ENCODE measurements at places on chromosomes 16 and 17. TPM values are rescaled to one million over a fixed set of nuclear protein-coding genes. Genes with fewer than 3 reads are reported as not detected.
A peak's percentile ranks its signal among the peaks of the same experiment; 100 is the strongest.

- no peak overlapping the region for H3K27ac ChIP-seq
- H3K4me1 ChIP-seq, result no peaks in the 10 kb centered on the region
- no peak for DNase-seq
- H3K4me3 ChIP-seq, result no peak overlapping the region
Observed at GRCh38 chr16:64290461-64290860, 831.4 kb downstream of the CDH11 start.

GRCh38 chr17:12107905-12108304, 87.2 kb downstream of the MAP2K4 start:
- peaks cover 6% of the 10 kb centered on the region for H3K36me3 ChIP-seq
- H3K4me3 ChIP-seq, result no peak overlapping the region
- no peaks in the 10 kb centered on the region for H3K4me1 ChIP-seq
- DNase-seq, result no peak
- H3K27me3 ChIP-seq, result no peaks in the 10 kb centered on the region
- no peak overlapping the region for H3K27ac ChIP-seq

Gene RNF222
- 0.15 TPM for total RNA-seq

DNA sequence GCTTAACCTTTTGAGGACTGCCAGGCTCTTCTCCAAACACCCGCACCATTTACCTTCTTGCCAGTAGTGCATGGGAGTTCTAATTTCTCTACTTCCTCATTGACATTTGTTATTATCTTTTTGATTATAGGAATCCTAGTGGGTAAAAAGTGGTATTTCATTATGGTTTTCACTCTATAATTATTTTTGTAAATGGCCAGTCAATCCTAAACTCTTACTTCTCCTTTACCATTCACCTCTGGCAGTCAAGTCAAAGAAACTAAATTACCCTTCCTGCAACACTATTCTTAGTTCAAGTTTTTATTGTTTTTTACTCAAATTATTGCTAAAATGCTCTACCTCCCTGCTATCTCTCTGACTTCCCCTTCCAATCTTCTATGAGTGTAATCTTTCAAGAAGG, 29.8 kb upstream of the ANKFY1 start:
- H3K27ac ChIP-seq, result no peak overlapping the region
- no peaks in the 10 kb centered on the region for H3K4me1 ChIP-seq
- H3K27me3 ChIP-seq, result no peaks in the 10 kb centered on the region
- DNase-seq, result no peak
- no peaks in the 10 kb centered on the region for H3K36me3 ChIP-seq

- DNase-seq, result no peak
- no peaks in the 10 kb centered on the region for H3K36me3 ChIP-seq
- no peaks in the 10 kb centered on the region for H3K27me3 ChIP-seq
- no peak overlapping the region for H3K27ac ChIP-seq
Observed at GRCh38 chr16:49531931-49532840, 158.6 kb downstream of the C16orf78 start.

Gene GP1BA
- total RNA-seq, result not detected

DNA sequence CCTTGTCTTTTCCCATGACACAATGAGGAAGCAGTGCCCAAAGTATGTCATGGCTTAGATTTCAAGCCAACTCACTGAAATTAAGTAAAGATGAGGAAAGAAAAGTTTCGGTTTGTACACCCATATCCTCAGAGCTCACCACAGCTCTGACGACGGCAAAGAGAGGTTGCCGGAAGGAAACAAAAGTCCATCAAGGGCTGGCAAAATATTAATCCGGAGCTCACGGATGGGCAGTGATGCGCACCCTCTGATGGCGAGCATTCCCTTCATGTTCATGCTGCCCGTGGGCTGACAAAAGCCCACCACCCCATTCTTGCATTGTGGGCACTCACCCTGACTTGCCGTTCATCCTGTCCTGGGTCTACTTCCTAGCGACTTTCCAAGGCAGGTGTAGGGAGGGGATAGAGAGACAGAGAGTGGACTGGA, 103.1 kb downstream of the SOX9 start:
- H3K36me3 ChIP-seq, result no peaks in the 10 kb centered on the region
- DNase-seq, result no peak
- no peaks in the 10 kb centered on the region for H3K4me1 ChIP-seq
- H3K27me3 ChIP-seq, result no peaks in the 10 kb centered on the region

Gene ADAM11
- total RNA-seq, result 0.90 TPM

Gene EFNB3
- 0.09 TPM for total RNA-seq

GRCh38 chr16:25199457-25199856, 17.3 kb upstream of the AQP8 start:
- no peak overlapping the region for H3K4me3 ChIP-seq
- H3K27me3 ChIP-seq, result no peaks in the 10 kb centered on the region
- H3K4me1 ChIP-seq, result no peaks in the 10 kb centered on the region
- H3K36me3 ChIP-seq, result no peaks in the 10 kb centered on the region

Gene MILR1
- 0.55 TPM for total RNA-seq

Gene SULT1A2
- 0.25 TPM for total RNA-seq

DNA sequence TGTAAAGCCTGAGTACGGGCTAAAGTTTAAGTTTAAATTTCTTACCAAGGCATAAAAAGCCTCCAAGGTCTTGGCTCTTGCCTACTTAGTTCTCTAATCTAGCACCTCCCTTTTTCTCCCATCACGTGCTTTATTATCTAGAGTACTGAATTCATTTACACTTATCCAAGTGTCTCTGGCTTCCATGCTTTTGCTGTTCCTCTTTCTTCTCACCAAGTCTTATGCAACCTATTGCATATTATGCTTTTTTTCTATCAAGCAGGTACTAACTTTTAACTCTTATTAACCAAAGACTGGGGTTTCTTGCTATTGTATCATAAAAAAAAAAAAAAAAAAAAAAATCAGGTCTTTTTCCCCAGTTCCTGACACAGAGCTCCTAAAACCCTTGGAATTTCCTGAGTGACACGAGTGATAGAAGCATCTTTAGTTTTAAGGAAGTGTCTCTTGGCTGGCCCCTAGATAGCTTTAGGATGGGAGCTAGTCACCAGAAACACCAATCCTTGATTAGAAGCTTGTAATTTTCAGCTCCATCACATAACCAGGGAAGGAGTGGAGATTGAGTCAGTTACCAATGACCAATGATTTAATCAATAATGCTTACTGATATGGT, 44.9 kb downstream of the SSH2 start:
- H3K36me3 ChIP-seq, result no peaks in the 10 kb centered on the region
- peaks cover 11% of the 10 kb centered on the region for H3K4me1 ChIP-seq
- H3K27ac ChIP-seq, result no peak overlapping the region

- peaks cover 8% of the 10 kb centered on the region for H3K36me3 ChIP-seq
- no peaks in the 10 kb centered on the region for H3K27me3 ChIP-seq
Observed at GRCh38 chr17:77437017-77437416, 296.2 kb downstream of the SEC14L1 start.

Gene KRTAP4-6
- not detected for total RNA-seq

Gene ABCC12
- total RNA-seq, result not detected

DNA sequence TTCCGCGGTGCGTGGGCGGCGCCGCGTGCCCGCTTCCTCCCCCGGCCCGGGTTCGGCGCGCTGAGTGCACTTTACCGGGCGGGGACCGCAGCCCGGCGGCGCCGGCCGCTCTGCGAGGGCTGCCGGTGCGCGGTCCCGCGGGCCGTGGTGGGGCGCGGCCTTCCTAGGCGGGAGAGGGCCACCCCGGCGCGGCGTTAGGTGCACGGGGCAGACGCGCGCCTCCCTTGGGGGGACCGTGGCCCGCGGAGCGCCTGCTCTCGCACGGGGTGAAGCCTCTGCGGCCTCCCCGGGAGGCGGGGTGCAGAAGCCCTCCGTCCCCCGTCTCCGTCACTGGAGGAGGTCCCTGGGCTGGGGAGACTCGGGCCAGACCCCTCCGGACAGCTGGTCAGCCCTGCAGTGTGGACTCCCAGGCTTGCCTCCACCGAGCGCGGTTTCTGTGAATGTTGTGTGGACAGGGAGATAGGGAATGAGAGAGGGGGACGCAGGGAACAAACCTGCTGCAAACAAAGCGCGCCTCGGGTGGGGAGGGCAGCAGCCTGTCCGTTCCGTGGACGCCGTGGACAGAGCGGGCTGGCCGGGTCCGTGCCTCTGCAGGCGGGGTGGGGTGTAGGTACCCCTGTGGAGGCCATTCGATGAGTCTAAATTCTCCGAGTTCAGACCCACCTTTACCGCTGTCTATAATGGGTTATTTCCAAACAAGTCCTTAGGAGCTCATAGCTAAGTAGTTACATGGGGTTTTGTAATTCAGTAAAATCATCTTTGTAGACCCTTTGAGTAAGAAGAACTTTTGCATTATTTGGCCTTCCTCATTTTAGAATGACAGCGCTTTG, 721 bp downstream of the TBCD start:
- H3K27ac ChIP-seq, result peak overlapping the region; percentile 55
- DNase-seq, result no peak
- H3K4me1 ChIP-seq, result peaks cover 24% of the 10 kb centered on the region
- H3K27me3 ChIP-seq, result no peaks in the 10 kb centered on the region

DNA sequence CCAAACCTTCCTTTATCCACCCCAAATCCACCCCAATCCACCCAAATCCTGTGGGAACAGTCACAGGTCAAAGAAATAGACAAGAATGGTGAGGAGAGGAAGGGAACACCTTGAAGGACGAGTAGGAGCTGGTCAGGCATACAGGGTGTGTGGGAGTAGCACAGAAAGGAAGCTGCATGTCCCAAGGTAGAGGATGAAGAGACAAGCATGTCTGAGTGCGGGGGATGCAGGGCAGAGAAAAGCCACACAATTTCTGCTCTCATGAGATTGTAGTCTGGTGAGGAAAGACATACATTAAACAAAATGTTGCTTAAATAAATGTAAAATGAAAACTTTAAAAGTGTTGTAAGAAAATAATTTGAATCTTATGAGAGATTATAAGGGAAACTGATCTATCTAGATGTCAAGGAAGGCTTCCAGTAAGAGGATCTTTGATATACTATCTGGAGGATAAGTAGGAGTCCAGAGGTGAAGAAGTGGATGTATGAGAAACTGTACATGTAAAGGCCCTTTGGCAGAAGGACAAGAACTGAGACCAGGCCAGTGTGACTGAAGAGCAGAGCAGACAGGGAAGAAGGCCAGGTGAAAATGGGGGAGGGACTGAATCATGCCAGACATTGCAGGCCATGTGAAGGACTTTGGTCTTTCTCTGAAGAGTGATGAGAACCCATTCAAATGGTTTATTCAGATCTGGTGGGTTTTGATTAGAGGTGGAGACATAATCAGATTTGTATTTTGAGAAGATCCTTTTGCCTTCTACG, 18.6 kb downstream of the TMEM98 start:
- H3K4me1 ChIP-seq, result no peaks in the 10 kb centered on the region
- H3K27ac ChIP-seq, result no peak overlapping the region
- no peaks in the 10 kb centered on the region for H3K36me3 ChIP-seq
- DNase-seq, result no peak
- no peaks in the 10 kb centered on the region for H3K27me3 ChIP-seq
- H3K4me3 ChIP-seq, result no peak overlapping the region

GRCh38 chr17:45755050-45755449, 29.1 kb upstream of the CRHR1 start:
- no peak for DNase-seq
- no peak overlapping the region for H3K4me3 ChIP-seq
- H3K27me3 ChIP-seq, result no peaks in the 10 kb centered on the region
- H3K36me3 ChIP-seq, result no peaks in the 10 kb centered on the region
- H3K27ac ChIP-seq, result no peak overlapping the region

- no peak overlapping the region for H3K4me3 ChIP-seq
- H3K4me1 ChIP-seq, result no peaks in the 10 kb centered on the region
Observed at GRCh38 chr17:19656336-19656735, 7.8 kb downstream of the ALDH3A2 start.

DNA sequence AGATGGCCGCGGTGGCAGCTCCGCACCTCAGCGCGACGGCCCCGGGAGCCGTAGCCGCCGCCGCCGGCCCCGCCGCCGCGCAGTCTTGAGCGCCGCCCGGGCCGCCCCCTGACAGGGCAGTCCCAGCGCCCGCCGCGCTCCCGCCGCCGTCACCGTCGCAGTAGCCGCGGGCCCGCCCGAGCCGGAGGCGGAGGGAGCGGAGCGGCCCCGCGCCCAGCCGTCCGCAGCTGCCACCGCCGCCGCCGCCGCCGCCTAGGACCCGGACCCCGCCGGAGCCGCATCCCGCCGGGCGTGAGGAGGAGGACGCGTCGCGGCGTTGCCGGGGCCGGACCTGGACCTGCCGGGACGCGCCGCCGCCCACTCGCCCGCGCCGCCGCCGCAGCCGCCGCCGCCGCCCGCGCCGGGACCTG, 218 bp downstream of the TNRC6C start:
- peaks cover 49% of the 10 kb centered on the region for H3K4me1 ChIP-seq
- no peak overlapping the region for H3K27ac ChIP-seq
- no peaks in the 10 kb centered on the region for H3K27me3 ChIP-seq
- no peak for DNase-seq
- no peaks in the 10 kb centered on the region for H3K36me3 ChIP-seq

- peak overlapping the region; percentile 23 for H3K4me3 ChIP-seq
- no peaks in the 10 kb centered on the region for H3K36me3 ChIP-seq
- peaks cover 14% of the 10 kb centered on the region for H3K4me1 ChIP-seq
- no peaks in the 10 kb centered on the region for H3K27me3 ChIP-seq
- H3K27ac ChIP-seq, result peak overlapping the region; percentile 54
- DNase-seq, result peak; percentile 60
Observed at GRCh38 chr17:19867079-19867328, 732 bp downstream of the ULK2 start.

GRCh38 chr17:4509923-4510617, 11.4 kb downstream of the SPNS2 start:
- H3K4me3 ChIP-seq, result no peak overlapping the region
- H3K36me3 ChIP-seq, result no peaks in the 10 kb centered on the region
- peaks cover 12% of the 10 kb centered on the region for H3K4me1 ChIP-seq
- no peaks in the 10 kb centered on the region for H3K27me3 ChIP-seq

Gene TNFRSF13B
- total RNA-seq, result not detected

GRCh38 chr16:50268352-50268751, 2.0 kb downstream of the ADCY7 start:
- peaks cover 79% of the 10 kb centered on the region for H3K4me1 ChIP-seq
- peak overlapping the region; percentile 57 for H3K4me3 ChIP-seq
- peak overlapping the region; percentile 52 for H3K27ac ChIP-seq
- H3K27me3 ChIP-seq, result no peaks in the 10 kb centered on the region
- DNase-seq, result no peak

Gene MIEN1
- total RNA-seq, result 35.8 TPM

GRCh38 chr17:31595666-31596381, 204.3 kb downstream of the RAB11FIP4 start:
- no peak for DNase-seq
- no peaks in the 10 kb centered on the region for H3K4me1 ChIP-seq
- no peaks in the 10 kb centered on the region for H3K27me3 ChIP-seq
- H3K4me3 ChIP-seq, result no peak overlapping the region

GRCh38 chr16:65648101-65648500, 526.2 kb upstream of the CDH11 start:
- H3K4me1 ChIP-seq, result no peaks in the 10 kb centered on the region
- no peaks in the 10 kb centered on the region for H3K27me3 ChIP-seq
- H3K27ac ChIP-seq, result no peak overlapping the region
- no peak overlapping the region for H3K4me3 ChIP-seq
- H3K36me3 ChIP-seq, result no peaks in the 10 kb centered on the region
- no peak for DNase-seq

- no peak overlapping the region for H3K27ac ChIP-seq
- H3K4me3 ChIP-seq, result no peak overlapping the region
- H3K27me3 ChIP-seq, result no peaks in the 10 kb centered on the region
- H3K4me1 ChIP-seq, result peaks cover 6% of the 10 kb centered on the region
- H3K36me3 ChIP-seq, result no peaks in the 10 kb centered on the region
- DNase-seq, result peak; percentile 5
Observed at GRCh38 chr16:55499951-55500529, 8.8 kb upstream of the LPCAT2 start.
